Stimulated activated CD8-positive, alpha-beta memory T cell treated with anti-CD3 and anti-CD28 coated beads, Interleukin-7, amount 100 ng/mL, for 48 hours (primary cell): ENCODE measurements at places on chromosomes 2 and 18.

- DNase-seq: no peak
Measured at GRCh38 chr2:55943466-55943865, 19.9 kb upstream of the EFEMP1 start.

GRCh38 chr2:218993345-218994315 lies at the start of gene CRYBA2:
Gene CRYBA2, minus strand, starts transcription at chr2:218993422. Its CDS starts 246 bp downstream, at chr2:218993176.
- no peak for DNase-seq

- DNase-seq: no peak
Measured at GRCh38 chr2:238866656-238867277, 18.9 kb downstream of the TWIST2 start.

DNA sequence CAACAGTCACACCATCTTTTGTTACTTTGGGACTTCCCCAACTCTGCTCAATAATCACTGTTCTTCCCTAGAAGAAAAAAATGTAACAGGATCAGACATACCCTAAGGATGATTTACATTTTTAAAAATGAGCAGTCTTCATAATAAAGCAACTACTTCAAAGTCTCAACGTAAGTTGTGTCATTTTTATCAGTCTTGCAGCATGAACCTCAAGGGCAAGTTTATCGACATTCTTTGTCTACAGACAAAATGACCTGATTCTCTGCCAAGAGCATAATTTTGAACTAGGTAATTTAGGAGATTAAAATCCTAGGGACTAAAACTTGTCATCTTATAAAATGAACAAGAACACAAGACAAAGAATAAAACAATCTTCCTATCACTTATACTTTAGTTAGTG lies 2.3 kb downstream of the HSPD1 start:
- no peak for DNase-seq

DNA sequence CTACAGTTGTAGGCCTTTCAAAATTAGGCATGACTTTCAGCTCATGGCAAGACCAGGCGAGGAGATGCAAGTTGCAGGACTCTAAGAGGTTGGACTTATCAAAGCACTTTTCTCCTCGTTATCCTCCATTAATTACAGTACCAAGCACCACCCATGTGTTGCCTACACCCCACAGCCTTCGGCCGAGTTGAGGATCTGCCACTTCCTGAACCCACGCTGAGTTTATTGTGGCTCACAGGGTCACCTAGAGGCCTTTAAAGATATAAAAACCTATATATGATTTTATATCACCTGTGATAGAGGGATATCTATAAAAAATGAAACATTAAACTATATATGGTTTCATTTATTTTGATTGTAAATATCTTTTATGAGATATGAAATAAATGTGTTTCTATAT lies 2.6 kb downstream of the UGT1A10 start:
- no peak for DNase-seq

- DNase-seq: no peak
Measured at GRCh38 chr2:227192491-227192890, 28.1 kb downstream of the COL4A3 start.

- DNase-seq: no peak
Measured at GRCh38 chr2:45180779-45181178, 171.5 kb upstream of the SIX2 start.

DNA sequence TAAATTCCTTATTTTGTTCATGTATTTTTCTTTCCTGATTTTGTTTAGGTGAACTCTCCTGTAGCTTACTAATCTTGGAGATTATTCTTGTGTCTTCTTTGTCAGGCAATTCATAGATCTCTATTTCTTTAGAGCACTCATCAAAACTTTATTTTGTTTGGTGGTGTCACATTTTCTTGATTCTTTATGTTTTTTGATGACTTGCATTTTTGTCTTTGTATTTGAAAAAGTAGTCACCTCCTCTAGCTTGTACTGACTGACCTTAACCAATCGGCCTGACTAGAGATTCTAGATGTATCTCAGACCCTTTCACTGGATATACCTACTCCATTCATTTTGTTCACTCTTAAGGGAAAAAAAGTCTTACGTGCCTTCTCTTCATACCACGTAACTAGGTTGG lies 986.3 kb upstream of the LRRTM1 start:
- DNase-seq: no peak

DNA sequence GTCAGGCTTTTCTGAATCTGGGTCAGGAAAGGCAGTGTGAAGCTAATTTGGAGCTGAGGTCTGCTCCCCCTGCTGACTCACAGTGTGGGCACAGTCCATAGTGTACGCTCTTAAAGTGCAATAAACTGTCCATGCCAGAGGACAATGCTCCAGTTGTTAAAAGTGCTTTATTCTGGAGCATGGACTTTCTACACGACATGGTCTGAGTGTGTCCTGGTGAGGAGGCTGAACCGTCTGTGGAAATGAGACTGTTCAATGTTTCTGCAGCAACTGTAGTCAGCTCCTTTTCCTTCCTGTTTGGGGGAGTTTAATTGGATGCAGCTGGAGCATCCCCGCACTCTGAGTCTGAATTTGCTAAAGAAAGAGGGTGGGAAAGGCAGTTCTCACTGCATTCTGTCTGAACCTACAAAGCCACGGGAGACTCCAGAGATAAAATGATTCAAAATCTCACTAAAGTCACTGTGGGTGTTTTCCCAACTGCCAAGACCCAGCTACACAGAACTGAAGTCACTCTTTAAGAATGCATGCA lies 110.2 kb upstream of the TRIB2 start:
- DNase-seq: no peak

- DNase-seq: no peak
Measured at GRCh38 chr2:161481619-161482018, 65.5 kb downstream of the TBR1 start.

DNA sequence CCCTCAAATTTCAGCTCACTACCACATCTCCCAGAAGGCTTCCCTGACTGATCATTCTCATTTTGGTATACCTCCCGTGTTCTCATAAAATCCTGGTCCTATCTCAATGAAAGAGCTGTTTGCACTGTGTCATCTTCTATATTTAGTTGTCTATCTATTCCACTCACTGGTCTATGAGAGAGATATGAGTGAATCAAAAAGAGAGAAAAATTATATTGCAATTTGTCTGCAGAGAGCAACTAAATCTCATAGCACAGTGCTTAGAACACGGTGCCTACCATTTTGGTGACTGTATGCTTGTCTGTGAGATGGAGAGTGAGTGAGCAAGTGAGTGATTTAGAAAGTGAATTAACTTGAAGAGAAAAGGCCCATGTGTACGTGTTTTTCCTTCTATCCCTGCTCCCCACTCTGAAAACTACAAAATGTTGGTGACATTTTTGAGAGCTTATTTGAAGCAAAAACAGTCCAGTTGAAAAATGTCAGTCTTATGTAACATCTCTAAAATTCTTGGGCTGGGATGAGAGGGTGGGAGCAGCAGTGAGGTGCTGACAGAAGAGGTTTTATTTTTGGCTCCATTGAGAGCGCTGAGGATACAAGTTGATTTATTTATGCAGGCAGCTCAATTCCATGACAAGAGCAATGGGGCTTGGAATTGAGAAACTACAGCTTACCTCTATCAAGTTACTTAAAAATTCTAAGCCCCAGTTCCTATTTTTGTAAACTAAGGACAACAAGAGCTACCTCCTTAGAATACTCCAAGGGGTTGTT lies 373.5 kb upstream of the CHST9 start:
- no peak for DNase-seq

DNA sequence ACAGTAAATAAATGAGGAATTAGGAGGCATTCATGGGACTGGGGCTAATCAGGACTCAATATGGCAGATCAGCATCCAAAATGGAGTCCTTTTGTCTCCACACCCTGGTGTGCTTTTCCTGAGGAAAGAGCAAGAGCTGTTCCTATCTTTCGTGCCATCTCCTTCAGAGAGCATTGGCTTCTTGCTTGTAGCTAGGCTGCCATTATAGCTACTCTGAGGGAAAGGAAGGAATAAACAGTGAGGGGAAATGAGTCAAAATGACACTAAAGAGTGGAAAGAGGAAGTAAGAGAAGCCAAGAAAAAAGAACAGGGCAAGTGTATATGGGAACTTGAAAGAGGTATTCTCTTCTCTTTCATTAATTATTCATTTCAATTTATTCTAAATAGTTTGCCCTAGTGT lies 8.4 kb upstream of the NMI start:
- no peak for DNase-seq

GRCh38 chr18:23442958-23443357 lies 10.1 kb upstream of the RIOK3 start:
- no peak for DNase-seq

GRCh38 chr2:82650038-82650437 lies 1809.0 kb downstream of the SUCLG1 start:
- no peak for DNase-seq
